ENCODE measurements at places on chromosomes 6 and 20. TPM values are rescaled to one million over a fixed set of nuclear protein-coding genes. Genes with fewer than 3 reads are reported as not detected.

DNA sequence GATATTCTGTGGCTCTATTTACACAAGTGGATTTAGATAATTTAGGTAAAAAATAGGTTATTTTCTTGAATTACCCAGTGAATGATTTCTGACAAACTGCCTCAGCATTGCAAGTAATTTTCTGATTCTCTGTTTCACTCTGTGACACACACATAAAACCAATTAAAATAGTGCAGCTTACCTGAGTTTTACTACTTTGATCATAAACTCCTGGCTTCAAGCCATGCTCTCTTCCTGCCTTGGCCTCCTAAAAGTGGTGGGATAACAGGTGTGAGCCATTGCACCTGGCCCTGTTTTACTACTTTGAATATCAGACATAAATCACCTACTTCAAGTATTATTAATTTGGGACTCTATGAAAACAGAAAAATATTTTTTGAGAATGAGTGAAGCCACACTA lies 462.9 kb downstream of the ADGRB3 start:
- no peak for DNase-seq

DNA sequence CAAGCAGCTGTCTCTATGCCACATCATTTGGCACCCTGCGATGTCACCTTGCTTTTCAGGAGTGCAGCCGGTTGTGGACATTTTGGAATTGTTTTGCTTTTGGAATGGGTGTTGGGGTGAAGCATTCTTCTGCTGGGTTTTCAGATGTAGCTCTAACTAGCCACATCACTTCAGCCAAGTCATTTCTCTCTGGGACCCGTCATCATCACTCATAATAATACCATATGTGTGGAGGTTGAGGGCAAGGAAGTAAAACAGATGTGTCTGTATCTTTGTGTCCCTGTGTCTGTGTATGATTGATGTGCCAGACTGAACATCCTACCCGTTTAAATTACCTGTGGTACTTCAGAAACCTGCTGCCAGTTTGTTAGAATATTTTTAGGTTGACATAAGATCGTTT lies 49.5 kb upstream of the TULP4 start:
- no peak for DNase-seq

Gene LIME1
- total RNA-seq, result 107 TPM

DNA sequence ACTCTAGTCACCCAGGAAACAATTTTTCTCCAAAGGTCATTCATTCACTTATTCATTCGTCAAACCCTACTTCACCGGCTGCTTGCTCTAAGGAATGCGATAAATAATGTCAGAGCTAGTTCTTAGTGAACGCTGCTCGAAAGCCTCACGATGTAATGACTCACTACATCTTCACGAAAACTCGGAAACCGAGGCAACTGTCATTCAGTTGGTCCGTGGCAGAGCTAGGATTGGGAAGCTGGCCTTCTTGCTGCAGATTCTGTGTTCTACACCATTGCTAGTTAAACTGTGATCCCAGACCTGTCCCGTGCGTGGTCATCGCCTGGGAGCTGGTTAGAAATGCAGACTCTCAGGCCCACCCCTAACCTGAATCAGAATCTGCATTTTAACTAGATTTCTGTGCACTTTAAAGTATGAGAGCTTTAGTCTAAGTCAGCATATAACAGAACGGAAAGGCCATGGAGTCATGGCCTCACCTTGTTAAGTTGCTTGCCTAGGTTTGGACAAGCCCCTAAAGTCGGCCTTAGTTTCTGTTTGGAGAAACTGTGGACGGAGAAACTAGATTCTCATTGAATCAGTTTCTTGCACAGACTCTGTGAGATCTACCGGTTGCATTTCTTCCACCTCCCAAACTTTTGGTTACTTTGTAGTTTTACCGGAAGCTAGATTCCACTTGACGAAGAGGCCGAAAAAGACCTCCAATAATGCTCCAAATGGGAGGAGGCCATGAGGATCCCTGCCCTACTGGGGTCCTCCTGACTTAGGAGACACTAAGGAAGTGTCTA lies 651 bp upstream of the CCND3 start:
- peak; percentile 35 for DNase-seq

- DNase-seq, result no peak
Observed at GRCh38 chr6:161189891-161190290, 84.0 kb downstream of the AGPAT4 start.

DNA sequence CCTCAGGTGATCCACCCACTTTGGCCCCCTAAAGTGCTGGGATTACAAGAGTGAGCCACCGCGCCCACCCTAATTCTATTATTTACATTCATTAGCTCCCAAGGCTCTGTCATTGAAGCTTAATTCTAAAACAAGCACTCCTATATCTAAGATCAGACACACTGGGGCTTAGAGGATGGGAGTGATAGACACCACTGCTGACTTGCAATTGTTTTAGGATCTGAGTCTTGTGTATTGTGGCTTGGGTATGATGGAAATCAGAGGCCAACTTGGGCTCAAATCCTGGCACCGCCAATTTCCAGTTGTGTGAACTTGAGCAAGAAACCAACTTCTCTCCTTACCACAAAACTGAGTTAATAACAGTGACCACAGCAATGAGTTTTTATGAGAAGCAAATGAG lies 34.7 kb downstream of the MTRES1 start:
- DNase-seq, result no peak

Gene MLN
- total RNA-seq, result not detected

- DNase-seq, result no peak
Observed at GRCh38 chr6:36955671-36956445, 1.3 kb downstream of the PI16 start.

DNA sequence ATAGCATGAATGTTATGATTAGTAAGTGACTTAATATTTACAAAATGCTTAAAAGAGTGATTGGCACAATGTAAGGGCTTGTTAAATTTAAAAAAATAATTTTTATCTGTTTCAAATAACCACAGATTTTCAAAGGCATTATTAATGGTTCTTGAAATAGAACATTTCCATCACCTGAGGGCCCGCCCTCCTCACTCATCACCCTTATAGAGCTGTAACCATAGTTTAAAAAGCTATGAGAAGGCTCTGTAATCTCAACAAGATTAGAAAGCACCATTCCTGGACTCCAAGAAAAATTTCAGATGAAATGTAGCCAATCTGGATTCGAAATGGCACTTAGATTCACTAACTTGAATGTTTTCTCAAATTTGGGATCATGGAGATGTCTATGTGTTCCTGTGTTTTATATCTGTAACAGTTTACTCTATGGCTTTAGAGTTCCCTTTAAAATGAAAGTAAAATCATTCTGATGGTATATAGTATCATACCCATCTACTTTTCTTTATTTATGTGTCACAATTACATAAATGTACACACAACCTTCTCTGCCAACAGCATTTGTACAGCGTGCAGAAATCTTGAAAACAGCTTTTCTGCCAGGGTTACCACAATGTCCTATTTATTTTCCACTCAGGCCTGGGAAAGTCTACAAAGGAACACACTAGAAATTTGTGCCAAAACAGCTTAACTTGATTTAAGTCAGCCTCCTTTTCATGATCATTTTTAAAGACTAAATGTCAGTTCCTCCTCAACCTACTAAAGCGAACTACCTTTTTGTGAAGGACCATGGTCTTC lies 207.7 kb downstream of the TBX18 start:
- DNase-seq, result no peak

Data from naive thymus-derived CD4-positive, alpha-beta T cell (primary cell).